ENCODE measurements at places on chromosomes 4 and X. TPM values are rescaled to one million over a fixed set of nuclear protein-coding genes. Genes with fewer than 3 reads are reported as not detected.

DNA sequence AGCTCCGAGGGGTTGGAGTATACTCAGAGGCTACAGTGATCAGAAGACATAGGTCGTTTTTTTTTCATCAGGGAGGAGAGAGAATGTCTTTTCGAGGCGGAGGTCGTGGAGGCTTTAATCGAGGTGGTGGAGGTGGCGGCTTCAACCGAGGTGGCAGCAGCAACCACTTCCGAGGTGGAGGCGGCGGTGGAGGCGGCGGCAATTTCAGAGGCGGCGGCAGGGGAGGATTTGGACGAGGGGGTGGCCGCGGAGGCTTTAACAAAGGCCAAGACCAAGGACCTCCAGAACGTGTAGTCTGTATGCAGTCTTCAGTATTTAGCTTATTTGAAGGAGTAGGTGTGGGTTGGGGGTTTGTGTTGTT lies 500 bp downstream of the GAR1 start:
- H3K4me1 ChIP-seq = peaks cover 18% of the 10 kb centered on the region
- no peak for DNase-seq
- no peaks in the 10 kb centered on the region for H3K27me3 ChIP-seq
- H3K4me3 ChIP-seq = peak overlapping the region; percentile 11

DNA sequence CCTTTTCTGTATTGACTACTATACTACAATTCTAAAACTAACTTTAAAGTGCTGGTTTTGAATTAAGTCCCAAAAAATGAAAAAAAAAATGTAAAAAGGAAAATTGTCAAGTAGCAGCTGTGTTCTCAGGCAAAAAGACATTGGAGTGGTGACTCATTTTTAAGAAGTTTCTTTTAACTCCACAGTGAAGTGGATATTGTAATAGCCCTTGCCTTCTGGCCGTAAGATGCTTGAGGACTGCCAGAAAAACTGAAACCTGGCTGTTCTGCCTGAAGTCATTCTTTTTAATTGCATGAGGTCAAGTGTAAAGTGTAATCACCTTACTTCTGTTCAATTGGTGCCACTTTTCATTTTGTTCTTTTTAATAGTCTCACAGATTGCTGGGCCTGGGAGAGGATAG lies 28.9 kb downstream of the SPANXD start:
- no peaks in the 10 kb centered on the region for H3K27me3 ChIP-seq
- H3K4me3 ChIP-seq = no peak overlapping the region
- no peaks in the 10 kb centered on the region for H3K4me1 ChIP-seq
- DNase-seq = peak; percentile 39
- no peaks in the 10 kb centered on the region for H3K36me3 ChIP-seq
- H3K27ac ChIP-seq = no peak overlapping the region

DNA sequence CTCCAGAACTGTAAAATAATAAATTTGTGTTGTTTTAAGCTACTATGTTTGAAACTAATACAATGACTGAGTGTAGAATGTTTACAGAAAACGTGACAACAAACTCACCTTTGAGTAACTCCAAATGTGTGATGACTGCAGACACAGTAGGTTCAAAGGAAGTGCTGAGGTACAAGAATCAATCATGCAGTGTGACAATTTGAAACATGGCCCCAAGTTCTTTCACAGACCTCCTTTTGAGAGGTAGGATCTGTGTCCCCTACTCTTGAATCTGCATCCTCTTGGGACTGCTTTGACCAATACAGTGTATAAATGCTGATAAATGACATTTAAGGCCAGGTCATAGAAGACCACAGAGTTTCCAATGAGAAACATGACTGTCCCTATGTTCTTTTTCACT lies 667.7 kb upstream of the DIPK2B start:
- no peaks in the 10 kb centered on the region for H3K36me3 ChIP-seq
- no peaks in the 10 kb centered on the region for H3K27me3 ChIP-seq
- H3K27ac ChIP-seq = no peak overlapping the region
- DNase-seq = no peak
- no peaks in the 10 kb centered on the region for H3K4me1 ChIP-seq

DNA sequence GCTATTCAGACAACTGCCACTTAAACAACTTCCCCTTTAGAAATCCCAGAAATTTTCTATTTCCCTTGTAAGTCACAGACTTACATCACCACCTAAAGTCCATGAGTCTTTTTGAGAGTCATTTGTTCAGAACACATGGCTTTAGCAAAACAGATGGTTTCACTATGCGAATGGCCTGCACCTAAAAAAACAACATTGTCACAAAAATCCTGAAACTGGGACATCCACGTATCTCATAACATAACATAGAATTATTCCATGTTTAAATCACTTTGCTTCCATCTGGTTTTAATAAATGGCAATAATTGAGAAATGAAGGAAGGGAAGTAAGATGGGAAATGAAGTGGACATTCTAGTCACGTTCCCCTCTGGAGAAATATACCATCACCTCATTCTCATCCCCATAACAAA lies 155.3 kb upstream of the EDNRA start:
- no peaks in the 10 kb centered on the region for H3K27me3 ChIP-seq
- H3K4me3 ChIP-seq = no peak overlapping the region
- no peaks in the 10 kb centered on the region for H3K4me1 ChIP-seq
- H3K36me3 ChIP-seq = no peaks in the 10 kb centered on the region

Gene MEPE
- total RNA-seq = not detected

Data from thyroid gland (tissue), 4 donors.